NCI-H524 treated with DMSO at 0.1 percent for 48 hours (cell line): ENCODE measurements at places on chromosomes 2 and 18.

GRCh38 chr18:57764087-57764486 is 39.0 kb downstream of the ATP8B1 start:
- no peak for DNase-seq

- no peak for DNase-seq
These were observed 2.3 kb upstream of the NPPC start for GRCh38 chr2:231928481-231928880.

DNA sequence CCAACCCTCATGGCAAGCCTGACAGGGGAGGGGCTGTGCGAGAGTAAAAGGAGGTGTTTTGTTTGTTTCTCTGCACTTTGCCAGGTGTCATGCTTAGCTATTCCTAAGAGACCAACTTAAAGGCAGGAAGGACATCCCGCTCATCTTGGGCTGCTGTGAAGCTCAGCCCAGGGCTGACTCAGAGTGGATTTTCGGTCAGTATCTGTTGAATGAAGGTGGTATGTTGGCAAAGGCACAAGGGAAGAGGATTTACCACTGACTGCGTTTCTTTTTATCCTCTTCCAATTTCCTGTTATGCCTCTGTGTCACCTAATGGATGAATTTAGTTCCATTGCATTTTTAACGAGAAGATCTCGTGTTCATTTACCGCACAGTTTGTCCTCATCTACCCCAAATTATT is 18.9 kb downstream of the TRPM8 start:
- no peak for DNase-seq

- no peak for DNase-seq
These were observed 40.7 kb upstream of the SP3 start for GRCh38 chr2:174005801-174006419.

GRCh38 chr2:96587843-96588242 is 50.3 kb downstream of the KANSL3 start:
- DNase-seq, result no peak

DNA sequence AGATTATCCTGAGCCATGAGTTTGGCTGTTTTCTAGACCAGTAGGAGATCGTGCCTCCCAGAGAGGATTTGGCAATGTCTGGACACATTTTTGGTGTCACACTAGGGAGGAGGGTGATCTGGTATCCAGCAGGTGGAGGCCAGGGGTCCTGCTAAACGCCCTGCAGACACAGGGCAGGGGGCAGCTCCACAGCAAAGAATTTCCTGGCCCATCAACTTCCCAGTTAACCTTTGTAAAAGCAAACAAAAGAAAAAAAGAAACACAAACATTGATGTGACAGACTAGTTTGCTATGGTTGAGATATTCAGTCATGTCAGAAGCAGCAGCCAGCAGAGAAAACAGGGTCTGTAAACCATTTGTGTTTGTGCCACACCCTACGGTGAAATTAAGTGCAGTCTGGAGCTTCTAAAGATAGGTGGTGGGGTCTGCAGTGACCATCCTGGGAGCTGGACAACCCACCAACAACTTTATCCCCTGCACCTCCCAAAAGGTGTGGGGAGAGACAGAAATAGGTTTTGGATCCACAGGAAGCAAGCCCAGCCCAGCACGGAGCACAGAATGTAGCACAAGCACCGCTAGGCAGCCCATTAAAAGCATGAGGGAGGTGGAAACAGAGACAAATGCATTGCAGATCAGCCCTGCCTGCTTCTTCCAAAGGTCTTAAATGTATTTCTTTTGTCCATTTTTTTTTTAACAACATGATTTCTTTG is 232.5 kb downstream of the MYT1L start:
- no peak for DNase-seq

- no peak for DNase-seq
These were observed 44.3 kb upstream of the C2orf66 start for GRCh38 chr2:196853301-196854087.

GRCh38 chr2:142865924-142866323 is 11.5 kb upstream of the KYNU start:
- no peak for DNase-seq

DNA sequence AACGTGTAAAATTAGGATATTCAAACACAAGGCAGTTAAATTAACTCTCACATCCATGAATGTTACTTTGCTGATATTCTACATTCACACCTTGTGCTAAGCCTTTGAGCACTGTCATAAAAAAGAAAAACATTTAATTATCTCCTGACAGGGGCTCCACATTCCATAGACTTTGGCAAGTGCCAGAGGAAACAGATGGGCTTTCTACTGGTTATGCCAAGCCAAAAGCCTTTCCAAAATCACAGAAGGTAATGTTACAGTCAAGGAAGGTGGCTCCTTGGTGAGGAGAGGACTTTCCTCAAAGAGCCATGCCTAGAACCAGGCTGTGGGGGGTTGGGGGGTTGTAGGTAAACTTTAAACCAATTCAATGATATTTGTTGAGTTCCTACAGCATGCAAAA is 12.4 kb downstream of the MYO5B start:
- no peak for DNase-seq

GRCh38 chr18:12765586-12765985 is 62.7 kb downstream of the PSMG2 start:
- no peak for DNase-seq

DNA sequence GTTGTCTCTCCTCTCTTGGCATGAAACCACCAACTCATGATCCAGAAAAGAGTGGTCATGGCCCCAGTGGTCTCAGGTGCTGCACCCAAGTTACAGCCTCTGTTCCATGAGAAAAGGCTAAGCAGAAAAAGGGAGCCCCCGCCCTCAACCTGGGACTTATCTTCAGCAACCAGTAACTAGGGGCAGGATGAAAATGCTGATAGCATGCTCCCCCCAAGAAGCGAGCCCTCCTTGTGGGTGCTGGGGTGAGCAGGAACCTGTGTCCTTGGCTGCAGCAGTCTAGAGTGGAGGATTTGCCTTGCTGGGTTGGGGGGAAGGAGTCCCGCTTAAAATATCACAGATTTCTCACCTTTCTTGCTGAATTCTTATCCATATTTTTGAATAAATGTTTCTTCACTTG is 490.0 kb downstream of the SUCLG1 start:
- DNase-seq, result no peak

DNA sequence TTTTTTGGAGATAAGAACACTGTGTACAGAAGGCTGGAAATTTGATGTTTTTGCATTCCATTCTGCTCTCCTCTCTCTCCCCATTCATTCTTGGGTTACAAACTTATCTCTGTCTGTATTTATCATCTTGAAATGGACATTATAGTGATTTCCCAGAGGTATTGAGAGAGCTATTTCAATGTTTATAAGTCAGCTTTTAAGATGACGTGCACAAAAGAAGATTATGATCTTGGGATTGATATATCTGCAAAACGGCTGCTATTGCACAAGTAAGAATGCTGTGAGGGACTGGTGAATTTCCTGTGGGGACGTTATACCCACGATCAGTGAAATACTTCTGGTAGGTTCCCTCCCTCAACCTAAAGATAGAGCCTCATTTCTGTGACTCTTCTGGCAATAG is 61.0 kb upstream of the DTNA start:
- DNase-seq, result no peak

- DNase-seq, result peak; percentile 5
These were observed 255.3 kb upstream of the AGAP1 start for GRCh38 chr2:235238537-235238936.

DNA sequence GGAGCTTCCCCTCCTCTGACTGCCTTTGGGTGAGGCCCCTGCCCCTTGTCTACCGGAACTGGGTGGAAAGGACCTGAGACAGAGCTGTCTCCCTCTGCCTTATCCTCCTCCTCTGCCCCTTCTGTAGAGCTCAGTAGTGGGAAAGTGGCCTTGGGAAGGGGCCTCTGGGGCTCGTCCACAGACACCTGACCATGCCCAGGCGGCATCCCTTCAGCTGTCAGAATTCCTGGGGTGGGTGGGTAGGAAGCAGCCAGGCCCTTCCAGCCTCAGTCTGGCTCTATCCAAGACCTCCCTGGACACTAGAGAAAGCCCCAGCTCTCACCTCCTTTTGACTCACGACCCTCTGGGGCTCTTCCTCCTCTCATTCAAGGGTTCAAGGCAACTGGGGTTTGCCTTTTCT is 35.6 kb downstream of the B3GNT2 start:
- no peak for DNase-seq

DNA sequence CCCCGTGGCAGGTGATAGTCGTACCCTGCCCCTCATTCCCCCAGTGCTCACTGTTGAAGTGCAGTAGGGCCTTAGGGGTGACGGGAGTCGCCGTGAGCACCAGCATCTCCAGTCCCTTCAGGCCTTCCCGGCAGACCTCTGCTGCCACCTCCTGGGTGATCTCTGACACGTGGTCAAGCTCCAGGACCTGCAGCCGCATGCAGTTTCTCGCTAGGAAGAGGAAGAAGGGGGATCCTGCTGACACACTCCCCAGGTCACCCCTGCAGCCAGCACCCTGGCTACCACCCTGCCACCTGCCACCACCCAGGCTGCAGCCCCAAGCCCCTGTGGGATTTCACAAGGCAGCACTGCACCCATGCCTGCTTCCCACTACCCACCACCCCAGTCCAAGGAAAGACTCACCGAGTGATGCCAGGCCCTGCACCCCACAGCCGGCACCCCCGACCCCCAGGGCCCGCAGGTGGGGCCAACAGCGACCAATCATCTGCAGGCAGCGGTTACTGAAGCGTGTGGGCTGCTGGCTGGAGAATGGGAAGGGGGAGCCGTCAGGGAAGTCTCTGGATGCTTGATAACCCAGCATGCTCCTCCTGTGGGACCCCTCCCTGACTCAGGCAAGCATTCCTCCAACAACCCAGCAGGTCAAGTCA is 23.8 kb downstream of the FBXO41 start:
- DNase-seq, result no peak

GRCh38 chr2:144943986-144944385 is 424.1 kb upstream of the ZEB2 start:
- no peak for DNase-seq

DNA sequence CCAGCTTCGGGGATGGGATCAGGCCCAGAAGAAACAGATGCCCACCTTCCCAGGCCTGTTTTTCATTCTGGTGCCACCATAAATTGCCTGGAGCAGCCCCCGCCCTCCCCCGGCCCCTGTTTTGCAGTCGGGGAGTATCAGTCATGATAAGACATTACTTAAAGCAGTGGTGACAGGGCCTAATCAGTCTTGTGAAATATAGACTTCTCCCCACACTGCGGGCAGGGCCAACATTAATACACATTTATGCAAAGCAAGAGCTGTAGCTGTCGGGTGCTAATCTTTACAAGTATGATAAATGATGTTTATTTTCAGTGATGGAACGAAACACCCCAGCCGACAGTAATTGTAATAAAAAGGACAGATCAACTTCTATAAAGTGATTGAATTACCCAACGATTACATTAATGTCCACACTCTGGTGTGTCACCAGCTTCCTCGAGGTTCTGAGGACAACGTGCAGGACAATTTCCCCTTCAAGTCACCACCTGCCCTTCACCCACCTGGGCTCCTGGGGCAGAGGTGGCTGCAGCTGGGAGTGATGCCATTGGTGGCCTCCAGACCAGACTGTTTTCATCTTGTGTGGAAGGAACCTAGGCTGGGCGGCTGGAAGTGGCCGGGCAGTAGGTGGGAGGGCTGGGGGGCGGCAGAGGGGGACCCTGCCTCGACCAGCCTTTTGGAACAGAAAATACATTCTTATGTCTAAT is 226.0 kb downstream of the TFCP2L1 start:
- DNase-seq, result no peak
